ENCODE measurements at places on chromosomes 7 and 10. TPM values are rescaled to one million over a fixed set of nuclear protein-coding genes. Genes with fewer than 3 reads are reported as not detected.

GRCh38 chr7:149261316-149261828, 624 bp upstream of the ZNF783 start:
- DNase-seq = no peak

DNA sequence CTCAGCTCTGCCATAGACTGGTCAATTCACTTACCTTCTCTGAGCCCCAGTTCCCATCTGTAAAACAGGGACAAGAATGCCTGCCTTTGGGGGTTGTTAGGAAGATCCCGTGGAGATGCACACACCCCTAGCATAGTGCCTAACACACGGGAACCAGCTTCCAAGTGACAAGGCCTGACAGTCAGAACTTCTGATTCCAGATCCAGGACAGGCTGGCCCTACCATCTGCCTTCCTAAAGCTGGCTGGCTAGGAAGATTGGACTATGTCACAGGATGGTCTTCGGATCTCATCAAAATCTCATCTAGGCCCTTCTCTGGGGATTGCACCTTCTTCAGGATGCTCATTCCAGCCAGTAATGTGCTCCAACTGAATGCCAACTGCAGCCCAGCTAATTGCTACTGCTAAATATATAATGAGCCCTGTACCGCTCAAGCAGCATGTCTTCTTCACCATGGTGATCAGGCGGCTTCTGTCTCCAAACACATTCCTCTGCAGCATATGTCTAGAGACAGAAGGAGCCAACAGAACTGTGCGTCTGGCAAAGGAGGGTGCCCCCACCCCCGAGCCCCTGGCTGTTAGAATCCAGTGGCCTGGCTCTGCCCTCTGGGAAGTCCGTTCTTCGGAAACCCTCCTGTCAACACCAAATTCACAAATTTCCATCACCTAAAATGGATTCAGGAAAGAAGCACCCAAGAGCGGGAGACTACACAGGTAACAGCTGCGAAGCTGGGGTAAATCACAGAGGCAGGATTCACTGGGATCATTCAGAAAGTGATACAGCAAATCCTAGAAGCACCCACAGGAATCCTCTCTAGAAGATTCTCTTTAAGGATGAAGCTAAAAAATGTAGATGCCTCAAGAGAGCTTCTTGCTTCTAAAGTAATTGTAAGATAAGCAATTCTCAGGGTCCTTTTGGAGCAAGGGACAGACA, 142.1 kb upstream of the EEPD1 start:
- no peak for DNase-seq

DNA sequence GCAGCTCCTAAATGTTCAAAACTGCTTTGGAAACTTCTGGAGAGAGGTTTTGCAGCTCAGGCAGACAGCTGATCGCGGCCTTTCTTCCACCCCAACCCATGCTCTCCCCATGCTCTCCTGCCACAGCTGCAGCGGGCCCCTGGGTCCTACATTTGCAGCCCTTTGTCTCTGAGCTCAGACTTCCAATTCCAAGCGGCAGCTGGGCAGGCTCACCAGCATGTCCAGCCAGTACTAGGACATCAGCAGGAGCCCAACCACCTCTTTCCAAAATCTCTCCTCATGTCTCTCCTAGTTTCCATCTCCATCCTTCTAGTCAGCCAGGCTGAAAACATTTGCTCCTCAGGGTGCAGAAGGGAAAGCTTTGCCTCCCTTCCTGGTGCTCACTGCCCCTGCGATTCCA, 6.0 kb downstream of the LEP start:
- DNase-seq = no peak

- DNase-seq = peak; percentile 50
Measured at GRCh38 chr10:7606951-7607404, 59.8 kb downstream of the ITIH5 start.

- DNase-seq = no peak
Measured at GRCh38 chr10:84541289-84541637, 212.9 kb downstream of the CCSER2 start.

The TMEM254 gene
- total RNA-seq = 7.6 TPM

- DNase-seq = no peak
Measured at GRCh38 chr10:22258471-22258870, 40.7 kb upstream of the EBLN1 start.

GRCh38 chr7:45108863-45109262, 2.6 kb downstream of the TBRG4 start:
- peak; percentile 21 for DNase-seq

DNA sequence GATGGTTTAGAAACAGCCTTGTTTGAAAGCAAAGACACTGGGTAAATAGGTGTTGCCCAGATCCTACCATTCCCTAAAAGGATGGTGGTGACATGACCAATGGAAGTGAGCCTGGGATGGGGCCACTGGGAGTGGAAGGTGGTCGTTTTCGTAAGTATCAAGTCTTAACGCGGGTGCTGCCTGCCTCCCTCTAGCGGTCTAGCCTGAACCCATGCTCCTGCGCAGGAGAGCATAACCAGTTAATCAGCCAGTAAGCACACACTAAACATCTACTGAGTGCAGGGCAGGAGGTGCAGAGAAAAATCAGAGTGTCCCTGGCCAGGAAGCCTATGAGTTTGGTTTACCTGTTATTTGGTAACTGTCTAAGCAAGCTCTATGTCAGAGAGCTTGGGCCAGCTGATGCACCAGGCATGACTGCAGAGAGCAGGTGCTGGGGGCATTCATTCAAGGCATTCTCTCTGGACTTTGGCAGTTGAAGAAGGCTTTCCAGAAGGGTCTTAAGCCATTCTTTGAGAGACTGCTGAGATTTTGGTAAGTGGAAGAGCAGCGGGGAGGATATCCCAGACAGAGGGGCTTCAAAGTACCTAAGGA, 930 bp downstream of the GARIN1A start:
- no peak for DNase-seq

DNA sequence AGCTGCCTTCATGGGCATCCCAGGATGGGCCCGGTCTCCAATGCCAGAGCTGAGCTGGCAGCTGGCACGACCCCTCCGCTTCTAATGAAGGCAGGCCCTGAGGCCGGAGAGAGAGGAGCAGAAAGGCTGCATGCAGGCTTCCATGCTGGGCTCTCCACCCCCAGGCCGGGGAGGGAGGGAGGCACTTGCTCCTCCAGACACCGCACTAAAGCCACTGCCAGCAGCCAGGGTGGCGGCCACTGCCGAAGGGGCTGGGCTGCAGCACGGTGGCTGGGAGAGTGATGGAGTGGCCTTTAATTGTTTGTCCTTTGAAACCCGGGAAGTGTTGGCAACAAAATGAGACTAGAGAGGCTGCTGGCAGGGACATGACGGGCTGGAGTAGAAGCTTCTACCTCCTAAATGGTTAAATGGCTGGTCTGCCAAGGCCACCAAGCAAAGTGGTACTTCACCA, 236.5 kb downstream of the SKAP2 start:
- no peak for DNase-seq

The SPACDR gene
- 0.81 TPM for total RNA-seq

GRCh38 chr10:43899224-43899959, 250.7 kb upstream of the ZNF32 start:
- DNase-seq = no peak

- no peak for DNase-seq
Measured at GRCh38 chr10:13808556-13809391, 222.0 kb downstream of the PRPF18 start.

The BHLHA15 gene
- not detected for total RNA-seq

The EBF3 gene
- 6.2 TPM for total RNA-seq

GRCh38 chr7:3916146-3916545, 615.1 kb downstream of the SDK1 start:
- DNase-seq = no peak

DNA sequence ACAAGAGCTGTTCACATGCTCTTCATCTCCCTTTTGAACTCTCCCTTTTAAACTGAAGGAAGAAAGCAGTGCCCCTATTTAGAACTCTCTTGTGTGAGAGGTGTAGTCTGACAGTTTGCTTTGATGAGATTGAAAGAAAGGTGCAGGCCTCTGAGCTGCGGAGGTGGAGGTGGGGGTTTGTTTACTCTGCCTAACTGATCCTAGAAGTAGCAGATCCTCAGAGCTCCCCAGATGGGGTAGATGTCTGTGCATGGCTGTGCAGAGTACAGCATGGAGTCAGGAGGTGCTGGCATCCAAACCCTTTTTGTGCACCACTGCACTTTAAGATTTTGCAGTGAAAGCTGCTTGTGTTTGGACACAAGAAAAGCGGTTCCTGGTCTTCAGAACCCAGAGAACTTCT, 58.3 kb downstream of the MINDY4 start:
- DNase-seq = no peak

DNA sequence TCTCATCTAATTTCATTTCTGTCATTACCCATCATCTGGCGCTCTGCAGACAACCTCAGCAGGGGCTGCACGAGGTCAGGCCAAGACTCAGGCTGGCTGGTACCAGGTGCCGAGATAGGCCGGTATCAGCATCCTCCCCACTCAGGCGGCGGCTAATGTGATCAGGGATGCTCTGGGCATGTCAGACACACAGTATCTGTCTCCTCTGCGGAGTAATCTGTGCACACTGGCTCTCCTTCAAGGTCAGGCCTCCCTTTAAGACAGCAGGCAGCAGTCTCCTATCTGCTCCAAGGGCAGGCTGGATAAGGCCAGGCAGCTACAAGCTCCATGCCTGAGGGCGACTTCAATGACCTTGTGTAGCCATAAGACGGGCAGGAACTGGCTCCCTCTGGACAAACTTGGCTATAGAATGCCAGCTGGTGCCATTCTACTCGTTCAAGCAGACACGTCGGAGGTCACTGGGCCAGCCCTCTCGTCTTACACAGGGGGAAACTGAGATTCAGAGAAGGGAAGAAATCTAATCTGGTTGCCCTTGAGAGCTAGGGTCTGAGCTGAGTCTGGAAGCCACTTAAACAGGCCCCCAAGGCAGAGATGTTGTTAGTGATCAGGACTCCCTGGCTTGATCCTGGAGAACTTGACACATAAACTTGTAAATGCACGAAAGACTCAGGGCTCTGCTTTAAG, 59.3 kb downstream of the ARHGAP22 start:
- DNase-seq = no peak

The CARD11 gene
- total RNA-seq = 0.22 TPM

The XRCC2 gene
- 0.38 TPM for total RNA-seq

The CALHM3 gene
- not detected for total RNA-seq

- DNase-seq = no peak
Measured at GRCh38 chr10:61099756-61100155, 155.8 kb upstream of the RHOBTB1 start.

The FAM25C gene
- total RNA-seq = not detected

DNA sequence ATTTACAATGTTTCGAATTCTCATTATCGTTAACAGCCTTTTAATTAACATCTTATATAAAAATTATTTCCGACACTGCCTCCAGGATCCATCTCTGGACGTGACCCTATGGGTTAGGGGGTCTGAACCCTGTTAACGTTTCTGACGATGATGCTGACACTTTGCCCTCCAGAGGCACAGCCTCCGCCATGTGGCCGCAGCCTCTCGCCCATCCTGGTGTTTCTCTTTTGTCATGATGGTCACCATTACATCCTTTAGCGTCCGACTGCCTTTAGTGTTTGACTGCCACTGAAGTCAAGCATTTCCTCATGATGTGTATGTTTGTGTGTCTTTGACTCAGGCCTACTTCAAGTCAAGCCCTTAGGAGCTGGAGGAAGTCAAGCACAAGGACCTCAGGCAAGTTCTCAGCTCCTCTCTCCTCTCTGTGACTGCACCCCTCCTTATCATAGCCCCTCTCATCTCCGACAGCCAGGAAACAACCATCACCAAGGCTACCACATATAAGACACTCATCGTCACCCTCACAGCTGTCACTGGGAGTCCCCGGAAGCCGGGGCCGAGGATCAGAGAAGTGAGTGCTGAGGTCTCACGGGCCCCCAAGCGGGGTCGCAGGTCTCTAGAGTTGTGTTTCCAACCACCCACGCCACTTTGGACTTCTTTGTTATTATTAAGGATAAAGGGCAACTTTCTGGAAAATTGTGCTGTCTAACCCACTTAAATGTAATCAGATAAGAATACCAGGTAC, 96.1 kb upstream of the PPP2R2D start:
- no peak for DNase-seq

The CTAGE6 gene
- 0.11 TPM for total RNA-seq

GRCh38 chr10:114526504-114527238, 122.4 kb upstream of the AFAP1L2 start:
- peak; percentile 82 for DNase-seq

The TUBB8 gene
- total RNA-seq = not detected

The BMPER gene
- 2.3 TPM for total RNA-seq

The ACTA2 gene
- 74.5 TPM for total RNA-seq

The TMEM106B gene
- 43.2 TPM for total RNA-seq

DNA sequence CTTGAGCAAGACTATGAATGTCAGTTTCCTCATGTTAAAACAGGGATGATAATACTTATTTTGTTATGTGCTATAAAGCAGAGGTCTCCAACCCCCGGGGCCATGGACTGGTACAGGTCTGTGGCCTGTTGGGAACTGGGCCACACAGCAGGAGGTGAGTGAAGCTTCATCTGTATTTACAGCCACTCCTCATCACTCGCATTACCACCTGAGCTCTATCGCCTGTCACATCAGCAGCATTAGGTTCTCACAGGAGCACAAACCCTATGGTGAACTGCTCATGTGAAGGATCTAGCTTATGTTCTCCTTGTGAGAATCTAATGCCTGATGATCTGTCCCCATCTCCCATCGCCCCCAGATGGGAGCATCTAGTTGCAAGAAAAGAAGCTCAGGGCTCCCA, 365.3 kb upstream of the SMIM30 start:
- no peak for DNase-seq

The MPP7 gene
- total RNA-seq = 14.0 TPM

DNA sequence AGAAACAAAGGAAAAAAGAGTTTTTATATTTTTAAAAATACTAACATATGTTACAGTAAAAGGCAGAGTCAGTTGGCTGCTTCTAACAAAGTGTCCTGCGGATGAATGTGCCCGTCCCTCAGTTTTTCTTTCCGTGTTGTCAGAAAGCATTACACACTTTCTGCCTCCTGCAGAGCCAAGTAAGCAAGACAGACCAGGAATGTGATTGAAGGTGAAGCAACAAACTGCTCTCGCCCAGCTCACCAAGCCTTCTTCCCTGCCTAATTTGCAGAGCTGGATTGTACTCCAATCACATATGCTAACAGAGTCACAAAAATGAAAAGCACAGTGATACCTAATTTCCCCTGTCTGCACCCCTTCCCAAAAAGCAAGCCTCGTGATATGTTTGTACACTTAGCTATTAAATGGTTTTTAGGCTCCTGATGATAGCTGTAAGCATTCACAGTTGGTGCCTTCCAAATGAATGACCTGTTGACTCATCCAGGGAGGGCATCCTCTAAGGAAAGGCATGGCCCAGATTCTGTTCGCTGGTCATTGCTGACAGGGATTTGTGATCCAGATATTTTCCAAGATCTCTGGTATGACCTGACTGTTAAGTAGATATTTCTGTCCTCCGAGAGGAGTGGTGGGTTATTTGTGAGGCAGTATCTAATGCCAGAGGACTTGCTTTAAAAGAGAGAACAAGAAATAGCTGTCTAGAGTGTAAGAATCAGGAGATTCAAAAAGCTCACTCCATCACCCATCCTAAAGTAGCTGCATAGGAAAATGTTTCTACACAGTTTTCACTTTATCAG, 187.3 kb upstream of the PLXDC2 start:
- DNase-seq = no peak

The SLC25A40 gene
- 20.8 TPM for total RNA-seq

The PILRA gene
- 3.6 TPM for total RNA-seq

The HABP2 gene
- 0.24 TPM for total RNA-seq

- no peak for DNase-seq
Measured at GRCh38 chr10:61931620-61932332, 30.3 kb downstream of the ARID5B start.

Measured in Right ventricle myocardium superior (tissue), 1 donor.